HT1080 (cell line): ENCODE measurements at places on chromosomes 6 and 20.

GRCh38 chr20:856361-856775, 22.9 kb downstream of the FAM110A start:
- DNase-seq: peak; percentile 98

DNA sequence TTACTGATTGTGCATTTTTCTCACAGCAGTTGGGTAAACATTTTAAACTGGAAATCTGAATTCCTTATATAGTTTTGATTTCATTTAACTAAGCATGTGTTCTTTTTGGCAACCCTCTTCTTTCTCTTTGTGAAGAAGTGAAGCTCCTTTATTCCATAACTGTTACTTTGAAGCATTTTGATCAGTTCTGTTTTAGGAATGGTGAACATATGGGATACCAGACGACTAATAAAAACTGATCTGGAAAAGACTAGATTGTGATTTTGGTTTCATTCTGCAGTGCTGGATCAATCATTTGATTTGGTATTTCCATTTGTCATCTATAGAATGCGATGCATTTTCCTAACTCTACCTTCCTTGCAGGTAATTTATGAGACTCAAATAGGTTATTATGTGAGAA, 9.8 kb downstream of the AFG1L start:
- DNase-seq: no peak

- no peak for DNase-seq
Measured at GRCh38 chr6:83047065-83047754, 18.4 kb downstream of the UBE3D start.

DNA sequence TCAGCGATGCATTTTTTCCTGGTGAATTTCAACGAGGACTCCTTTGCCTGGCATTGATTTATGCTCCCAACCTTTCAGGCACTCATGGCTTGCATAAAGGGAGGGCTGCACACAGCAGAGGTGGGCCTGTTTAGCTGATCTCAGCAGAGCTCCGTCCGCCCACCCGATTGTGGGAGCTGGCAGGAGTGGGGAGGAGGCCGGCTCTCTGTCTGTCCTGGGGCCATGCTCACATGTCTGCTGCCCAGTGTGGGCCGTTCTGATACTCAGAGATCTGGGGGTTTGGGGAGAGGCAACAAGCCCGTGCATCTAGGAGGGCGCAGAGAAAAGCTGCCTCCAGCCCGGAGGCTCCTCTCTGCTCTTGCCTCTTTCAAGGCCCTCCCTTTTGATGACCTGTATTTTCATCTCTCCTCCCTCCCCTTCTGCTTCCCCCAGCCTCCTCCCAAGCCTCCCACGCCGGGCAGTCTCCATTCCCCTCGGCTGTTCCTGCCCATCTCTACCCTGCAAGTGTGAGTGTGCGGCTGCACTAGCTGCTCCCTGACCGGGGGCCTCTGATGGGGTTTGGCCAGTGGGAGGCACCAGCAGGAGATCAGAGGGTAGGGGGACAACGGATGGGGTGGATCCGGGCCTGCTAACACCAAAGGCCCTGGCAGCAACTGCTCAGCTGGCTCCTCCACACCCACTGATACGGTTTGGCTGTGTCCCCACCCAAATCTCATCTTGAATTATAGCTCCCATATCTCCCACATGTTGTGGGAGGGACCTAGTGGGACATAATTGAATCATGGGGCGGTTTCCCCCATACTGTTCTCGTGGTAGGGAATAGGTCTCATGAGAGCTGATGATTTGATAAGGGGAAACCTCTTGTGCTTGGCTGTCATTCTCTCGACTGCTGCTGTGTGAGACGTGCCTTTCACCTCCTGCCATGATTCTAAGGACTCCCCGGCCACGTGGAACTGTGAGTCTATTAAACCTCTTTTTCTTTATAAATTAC, 39.6 kb upstream of the MLN start:
- no peak for DNase-seq

- no peak for DNase-seq
Measured at GRCh38 chr20:45998761-45999160, 9.9 kb upstream of the MMP9 start.

DNA sequence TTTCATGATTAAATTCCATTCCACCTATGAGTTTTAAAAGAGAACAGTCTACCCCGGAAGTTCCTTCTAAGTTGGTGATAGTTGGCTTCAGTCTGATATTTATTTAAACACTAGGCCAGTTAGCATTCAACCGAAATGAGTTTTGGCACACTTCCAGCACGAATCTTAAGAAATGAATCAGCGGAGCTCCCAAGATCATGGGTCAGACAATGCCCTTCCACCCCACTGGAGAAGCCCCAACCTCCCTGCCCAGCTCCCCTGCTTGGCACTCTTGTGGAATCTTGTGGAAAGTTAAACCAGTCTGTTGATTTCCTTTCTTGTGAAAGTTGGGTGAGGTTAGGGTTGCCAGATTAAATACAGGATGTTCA, 64.3 kb downstream of the MKKS start:
- peak; percentile 75 for DNase-seq

DNA sequence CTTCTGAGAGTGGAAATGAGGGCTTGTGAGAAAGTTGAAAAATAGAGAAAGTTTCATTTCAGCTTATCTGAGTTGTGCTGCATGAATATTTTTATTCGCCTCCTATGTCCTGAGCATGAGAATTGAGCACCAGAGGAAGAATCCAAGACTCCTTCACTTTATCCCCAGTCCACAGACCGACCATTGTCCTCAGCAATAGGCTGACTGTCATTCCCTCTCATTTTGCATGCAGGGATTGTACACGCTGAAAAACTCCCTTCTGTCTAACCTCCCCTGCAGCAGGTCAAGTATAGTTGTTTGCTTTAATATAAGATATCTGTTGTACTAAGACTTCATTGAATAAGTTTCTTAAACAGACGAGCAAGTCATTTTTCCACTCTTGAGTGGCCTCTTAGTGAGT, 437.6 kb downstream of the PRKN start:
- no peak for DNase-seq

DNA sequence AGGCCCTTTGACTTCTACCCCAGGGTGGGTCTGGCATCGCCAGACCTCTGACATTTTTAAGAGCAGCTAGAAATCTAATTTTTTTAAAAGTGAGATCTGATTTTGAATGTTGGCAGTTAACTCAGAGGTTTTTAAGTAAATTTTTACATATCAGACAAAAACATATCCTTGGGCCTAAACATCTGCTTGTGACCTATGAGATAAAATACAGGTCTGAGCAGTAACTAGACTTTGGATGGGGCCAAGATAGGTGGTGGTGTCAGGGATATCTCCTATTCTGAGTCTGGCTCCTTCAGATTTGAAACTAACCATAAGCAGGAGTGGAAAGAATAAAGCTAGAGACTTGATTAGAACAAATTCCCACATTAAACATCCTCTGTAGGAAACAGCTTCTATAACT, 17.6 kb downstream of the RALY start:
- no peak for DNase-seq

DNA sequence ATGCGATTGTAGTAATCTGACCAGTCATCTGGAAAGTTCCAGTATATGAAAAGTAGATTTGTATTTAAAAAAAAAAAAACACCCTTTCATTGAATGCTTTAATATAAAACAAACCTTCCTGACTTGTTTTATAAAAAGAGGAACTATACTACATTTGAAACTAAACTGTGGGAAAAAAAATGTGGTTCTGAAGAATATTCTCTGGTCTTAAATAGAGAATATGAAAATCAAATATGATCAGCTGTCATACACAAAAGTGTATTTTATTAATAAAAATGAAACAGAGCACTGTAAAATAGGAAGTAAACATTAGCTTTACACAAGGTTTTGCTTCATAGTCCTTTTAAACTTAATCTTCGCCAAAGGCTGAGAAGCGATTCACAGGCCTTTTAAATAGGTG, 25.3 kb upstream of the CD83 start:
- DNase-seq: no peak

DNA sequence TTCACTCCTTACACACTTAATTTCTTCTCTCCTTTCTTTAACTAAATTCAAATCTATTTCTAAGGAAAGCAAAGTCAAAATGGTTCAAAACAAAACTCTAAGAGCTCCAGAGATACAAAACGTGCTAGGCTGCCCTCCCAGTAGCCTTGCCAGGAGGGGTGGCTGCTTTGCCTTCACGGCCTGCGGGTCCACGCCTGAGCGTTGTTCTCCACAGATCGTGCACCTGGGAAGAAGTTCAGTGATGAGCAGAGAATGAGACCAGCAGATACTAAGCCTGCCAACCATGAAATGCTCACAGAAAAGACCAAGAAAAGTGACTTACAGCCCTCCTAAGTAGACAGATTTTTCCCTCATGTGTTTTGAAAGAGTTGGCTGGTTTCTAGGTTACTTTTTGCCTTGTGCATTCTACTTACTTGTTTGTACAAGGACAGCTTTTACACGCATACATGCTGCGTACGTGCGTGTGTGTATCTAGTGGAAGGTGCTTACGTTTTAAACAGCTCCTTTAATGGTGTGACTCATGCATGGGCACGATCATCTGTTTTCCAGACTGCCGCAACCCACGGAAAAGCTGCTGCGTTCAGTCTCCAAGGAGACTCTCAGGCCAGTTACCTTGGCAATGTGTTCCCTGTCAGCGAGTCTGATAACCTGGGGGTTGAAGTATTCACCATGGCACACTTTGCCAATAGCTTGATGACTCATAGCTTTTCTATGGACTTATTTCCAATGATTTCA, 32.4 kb upstream of the PBOV1 start:
- DNase-seq: peak; percentile 75

- DNase-seq: no peak
Measured at GRCh38 chr6:31321820-31322219, 35.2 kb downstream of the HLA-B start.

- no peak for DNase-seq
Measured at GRCh38 chr6:39266782-39267355, 37.6 kb upstream of the KCNK5 start.

DNA sequence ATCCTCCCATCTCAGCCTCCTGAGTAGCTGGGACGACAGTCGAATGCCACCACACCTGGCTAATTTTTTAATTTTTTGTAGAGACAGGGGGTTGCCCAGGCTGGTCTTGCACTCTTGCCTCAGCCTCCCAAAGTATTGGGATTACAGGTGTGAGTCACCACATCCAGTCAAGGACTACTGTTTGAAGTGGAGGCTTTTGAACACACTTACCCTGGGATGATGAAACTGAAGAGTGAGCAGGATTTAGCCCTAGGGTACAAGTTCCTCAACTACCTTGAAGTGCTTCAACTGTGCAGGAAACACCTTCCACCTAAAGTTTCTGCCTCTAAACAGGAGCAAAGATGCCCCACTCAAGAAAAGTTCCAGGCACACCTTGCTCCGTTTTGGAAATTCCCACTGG, 15.7 kb upstream of the PARD6B start:
- no peak for DNase-seq

GRCh38 chr6:169782966-169783365, 31.5 kb downstream of the ERMARD start:
- DNase-seq: no peak

DNA sequence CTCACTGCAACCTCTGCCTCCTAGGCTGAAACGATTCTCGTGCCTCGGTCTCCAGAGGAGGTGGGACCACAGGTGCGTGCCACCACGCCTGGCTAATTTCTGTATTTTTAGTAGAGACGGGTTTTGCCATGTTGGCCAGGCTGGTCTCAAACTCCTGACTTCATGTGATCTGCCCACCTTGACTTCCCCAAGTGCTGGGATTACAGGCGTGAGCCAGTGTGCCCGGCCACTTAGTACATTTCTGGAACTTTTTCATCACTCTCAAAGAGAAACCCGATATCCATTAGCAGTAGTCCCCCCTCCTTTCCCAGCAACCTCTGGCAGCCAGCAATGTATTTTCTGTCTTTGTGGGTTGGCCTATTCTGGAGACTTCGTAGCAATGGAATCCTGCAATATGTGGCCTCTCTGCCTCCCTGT, 109.8 kb downstream of the JARID2 start:
- DNase-seq: no peak

DNA sequence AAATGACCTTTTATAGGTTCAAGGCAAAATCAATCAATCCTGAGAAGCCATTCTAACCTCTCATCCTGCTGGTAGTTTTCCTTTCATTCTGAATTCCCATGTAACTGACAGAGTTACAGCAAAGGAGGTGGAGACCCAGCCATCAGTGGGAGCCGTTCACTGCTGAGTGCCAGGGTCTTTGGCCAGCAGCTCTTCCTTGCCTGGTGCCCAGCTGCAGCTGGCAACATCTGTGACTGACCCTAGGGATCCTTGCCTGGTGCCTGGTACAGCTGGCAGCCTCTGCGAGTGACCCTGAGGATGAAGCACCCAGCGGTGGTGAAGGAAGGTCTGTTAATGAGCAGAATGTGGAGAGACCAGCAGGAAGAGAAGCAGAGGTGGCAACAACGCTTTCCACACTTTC, 314.6 kb downstream of the THBS2 start:
- no peak for DNase-seq

DNA sequence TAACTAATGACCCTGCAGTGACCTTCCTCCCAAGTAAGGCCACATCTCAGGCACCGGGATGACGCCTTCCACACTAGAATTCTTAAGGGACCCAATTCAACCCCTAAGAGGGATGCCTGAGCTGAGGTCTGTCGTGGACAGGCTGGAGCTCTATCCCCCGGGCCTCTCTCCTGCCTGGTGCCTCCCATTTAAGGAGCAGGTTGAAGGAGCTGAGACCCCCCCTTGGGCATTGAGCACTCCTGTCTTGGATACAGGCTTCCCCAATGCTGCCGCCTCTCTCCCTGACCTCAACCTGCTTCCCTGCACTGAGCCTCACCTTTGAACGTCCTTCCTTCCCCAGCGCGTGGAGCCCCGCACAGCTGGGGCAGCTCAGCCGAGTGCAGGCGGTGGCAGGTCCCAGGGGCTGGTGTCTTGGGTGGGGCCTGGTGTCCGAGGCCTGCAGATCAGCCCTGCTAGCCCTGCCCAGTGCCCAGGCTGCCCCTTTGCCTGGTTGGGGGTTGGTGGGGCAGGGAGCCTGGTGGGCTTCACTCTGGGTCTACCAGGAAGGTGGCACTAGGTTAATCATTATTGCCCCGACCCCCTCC, 19.9 kb upstream of the BHLHE23 start:
- DNase-seq: no peak

DNA sequence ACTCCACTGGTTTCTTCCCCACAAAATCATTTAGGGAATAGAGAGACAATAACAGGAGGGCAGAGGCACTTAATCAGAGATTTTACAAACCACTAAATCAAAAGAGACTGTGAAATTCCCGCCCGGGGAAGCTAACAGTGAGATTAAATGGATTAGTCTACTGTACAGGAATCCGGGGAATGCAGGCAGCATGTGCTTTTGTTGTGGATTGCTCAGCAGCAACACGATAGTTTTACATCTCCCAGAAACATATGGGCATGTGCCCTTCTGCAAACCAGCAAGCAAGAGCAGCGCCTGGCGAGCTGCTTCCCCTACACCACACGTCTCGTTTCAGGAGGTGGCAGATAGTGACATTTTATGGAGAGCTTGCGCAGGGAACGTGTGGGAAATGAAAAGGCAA, 382.3 kb downstream of the CD83 start:
- peak; percentile 93 for DNase-seq

GRCh38 chr20:57480444-57481160, 44.3 kb downstream of the CTCFL start:
- DNase-seq: no peak

GRCh38 chr20:6012179-6012578, 41.7 kb downstream of the LRRN4 start:
- no peak for DNase-seq

GRCh38 chr6:76790881-76791280, 672.4 kb downstream of the HTR1B start:
- DNase-seq: no peak

- DNase-seq: no peak
Measured at GRCh38 chr6:16969699-16970655, 131.9 kb upstream of the STMND1 start.

GRCh38 chr6:159953091-159953601, 15.7 kb upstream of the IGF2R start:
- DNase-seq: peak; percentile 37
